ENCODE measurements at places on chromosomes 11 and 22. TPM values are rescaled to one million over a fixed set of nuclear protein-coding genes. Genes with fewer than 3 reads are reported as not detected.

Gene RAB38
- total RNA-seq: 0.15 TPM

Gene TMEM126A
- 50.9 TPM for total RNA-seq

Gene PSMC3
- 181 TPM for total RNA-seq

Gene MPZL2
- 1.8 TPM for total RNA-seq

Gene CNIH2
- total RNA-seq: 9.3 TPM

Gene MIEF1
- total RNA-seq: 29.9 TPM

Gene HTR3A
- total RNA-seq: 0.21 TPM
